ENCODE measurements at places on chromosomes 2 and 18.

DNA sequence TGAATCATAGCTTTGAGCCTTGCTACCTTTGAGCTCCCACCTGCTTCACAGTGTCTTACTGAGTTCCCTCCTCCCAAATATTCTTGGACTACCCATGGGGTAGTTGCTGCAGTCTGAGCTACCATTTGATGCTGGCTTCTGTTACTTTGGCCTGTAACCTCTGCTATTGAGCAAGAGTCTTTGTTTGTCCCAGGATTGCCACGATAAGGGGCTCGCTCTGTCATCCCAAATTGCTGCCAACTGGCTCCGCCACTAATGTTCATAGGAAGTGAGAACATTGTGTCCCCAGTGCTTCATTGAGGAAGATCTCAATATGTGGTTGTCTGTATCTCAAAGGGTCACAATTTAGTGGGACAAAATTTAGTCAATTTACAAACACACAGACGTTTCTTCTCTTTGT is 103.8 kb downstream of the TRIM43 start:
- DNase-seq: no peak

- DNase-seq: no peak
Measured at GRCh38 chr2:230296917-230297316, 30.1 kb upstream of the SP140L start.

DNA sequence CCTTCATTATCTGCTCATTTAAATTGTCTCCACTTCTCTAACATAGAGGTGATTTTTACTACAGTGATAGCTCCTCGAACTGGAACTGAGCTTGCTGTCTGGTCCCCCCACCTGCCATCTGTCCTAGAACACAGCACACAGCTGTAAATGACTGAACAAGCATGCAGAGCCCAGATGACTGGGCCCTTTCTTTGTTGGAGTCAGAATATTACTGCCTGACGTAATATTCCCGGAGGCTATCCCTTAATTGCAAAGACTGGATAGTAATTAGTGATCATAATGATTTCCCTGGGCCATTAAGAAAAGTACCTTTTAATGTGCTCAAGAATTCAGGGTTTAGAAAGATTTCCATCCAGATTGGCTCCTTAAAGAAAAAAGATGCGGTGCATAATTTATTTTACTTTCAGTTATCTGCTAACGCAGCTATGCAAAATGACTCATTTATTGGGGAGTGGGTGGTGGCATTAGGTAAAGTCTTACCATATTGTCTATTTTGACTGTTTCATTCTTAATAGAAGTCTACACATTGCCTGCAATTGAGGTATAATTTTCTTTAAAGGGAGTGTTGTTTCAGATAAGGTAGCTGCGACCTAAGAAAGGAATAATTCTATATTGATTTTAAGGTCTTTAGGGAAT is 84.4 kb downstream of the MAP4K4 start:
- DNase-seq: peak; percentile 24

- no peak for DNase-seq
Measured at GRCh38 chr2:112487444-112487961, 5.5 kb downstream of the TTL start.

- no peak for DNase-seq
Measured at GRCh38 chr2:85668857-85669142, 801 bp upstream of the SFTPB start.

- DNase-seq: no peak
Measured at GRCh38 chr2:163527381-163527780, 208.4 kb downstream of the FIGN start.

- DNase-seq: no peak
Measured at GRCh38 chr2:160139991-160140390, 60.1 kb downstream of the ITGB6 start.

DNA sequence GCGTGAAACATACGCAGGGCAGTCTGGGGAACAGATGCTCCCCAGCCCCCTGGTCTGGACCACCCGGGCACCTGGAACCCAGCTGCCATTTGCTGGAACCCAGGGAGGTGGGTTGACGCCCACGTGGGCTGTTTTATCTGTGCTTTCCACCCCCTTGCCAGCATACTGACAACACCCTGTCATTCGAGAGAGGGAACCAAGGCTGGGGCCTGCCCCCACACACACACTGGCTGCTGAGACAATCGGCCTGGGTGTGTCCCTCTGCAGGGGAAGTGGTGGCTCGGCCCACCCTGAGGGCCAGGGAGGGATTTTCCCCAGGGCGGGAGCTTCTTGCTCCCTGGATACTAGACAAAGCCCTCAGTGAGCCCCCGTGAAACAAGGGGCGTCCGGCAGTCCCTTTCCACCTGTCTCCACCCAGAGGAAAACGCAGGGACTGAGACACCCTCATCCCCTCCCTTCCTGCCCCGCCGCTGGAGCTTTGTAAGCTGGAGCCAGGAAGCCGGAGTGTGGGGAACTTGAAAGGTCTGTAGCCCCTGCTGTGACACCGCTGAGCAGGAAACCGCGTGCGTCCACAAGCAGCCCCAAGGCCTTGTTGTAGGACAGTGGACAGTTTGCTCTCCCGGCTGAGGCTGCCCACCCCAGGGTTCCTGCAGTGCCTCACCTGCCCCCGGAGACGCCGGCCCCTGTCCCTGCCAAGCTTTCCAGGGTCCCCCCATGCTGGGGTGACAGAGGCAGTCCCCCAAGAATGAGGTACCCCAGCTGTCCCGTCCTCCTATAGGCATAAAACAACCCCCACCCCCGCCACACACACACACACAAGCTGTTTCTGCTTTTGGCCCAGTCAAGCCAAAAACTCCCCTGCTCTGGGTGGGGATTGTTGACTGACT is 14.1 kb upstream of the KLF11 start:
- no peak for DNase-seq

DNA sequence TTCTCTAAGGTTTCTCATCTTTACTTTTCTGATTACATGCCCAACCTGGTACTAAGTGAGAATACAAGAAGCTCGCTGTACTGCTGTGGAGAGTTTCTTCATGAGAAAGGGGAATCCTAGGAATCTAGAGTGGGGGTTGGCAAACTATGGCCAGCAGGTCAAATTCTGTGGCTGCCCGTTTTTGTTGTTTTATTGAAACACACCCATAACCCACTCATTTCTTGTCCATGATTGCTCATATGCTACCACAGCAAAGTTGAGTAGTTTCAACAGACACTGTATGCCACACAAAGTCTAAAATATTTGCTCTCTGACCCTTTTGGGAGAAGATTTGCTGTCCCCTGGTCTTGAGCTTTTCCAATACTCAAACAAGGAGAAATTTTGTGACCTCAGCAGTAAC is 58.8 kb downstream of the C2orf74 start:
- no peak for DNase-seq

DNA sequence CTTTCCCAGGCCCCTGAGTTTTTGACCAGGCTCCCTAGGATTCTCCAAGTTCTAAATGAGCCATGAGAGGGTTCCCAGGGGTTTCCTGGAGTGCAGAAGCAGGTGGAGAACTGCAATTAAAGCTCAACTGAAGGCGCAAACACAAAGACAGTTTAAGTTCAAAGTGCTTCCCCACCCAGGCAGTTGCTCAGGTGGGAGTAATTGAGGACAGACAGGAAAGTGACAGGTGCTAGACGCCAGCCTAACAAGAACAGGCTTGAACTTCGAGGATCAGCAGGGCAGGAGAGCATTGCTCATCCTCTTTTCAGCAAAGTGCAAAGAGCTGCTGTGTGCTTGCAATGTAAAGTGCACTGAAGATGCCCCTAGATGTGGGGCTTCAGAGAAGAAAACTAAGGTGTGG is 77.2 kb upstream of the ST8SIA3 start:
- peak; percentile 61 for DNase-seq

- no peak for DNase-seq
Measured at GRCh38 chr2:216596236-216596979, 36.8 kb upstream of the IGFBP2 start.

DNA sequence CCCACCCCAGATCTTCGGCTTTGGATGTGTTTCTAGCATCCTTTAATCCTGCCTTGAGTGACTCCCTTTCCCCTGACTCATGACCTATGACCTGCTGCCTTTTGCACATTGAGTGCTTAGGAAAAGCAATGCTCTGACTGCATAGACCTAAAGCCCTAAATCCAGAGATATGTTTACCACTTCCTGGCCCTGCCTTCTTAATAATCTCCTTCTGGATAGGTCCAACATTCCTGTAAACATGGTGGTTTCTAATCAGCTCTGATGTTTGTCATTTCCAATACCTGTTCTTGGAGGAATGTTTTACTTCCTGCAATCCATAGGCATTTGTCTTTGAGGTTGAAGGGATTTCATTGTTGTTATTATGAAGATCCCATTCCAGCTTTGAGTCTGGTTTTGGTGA is 2.3 kb downstream of the SLC3A1 start:
- no peak for DNase-seq

GRCh38 chr2:1499033-1499795 is 86.0 kb downstream of the TPO start:
- DNase-seq: no peak

DNA sequence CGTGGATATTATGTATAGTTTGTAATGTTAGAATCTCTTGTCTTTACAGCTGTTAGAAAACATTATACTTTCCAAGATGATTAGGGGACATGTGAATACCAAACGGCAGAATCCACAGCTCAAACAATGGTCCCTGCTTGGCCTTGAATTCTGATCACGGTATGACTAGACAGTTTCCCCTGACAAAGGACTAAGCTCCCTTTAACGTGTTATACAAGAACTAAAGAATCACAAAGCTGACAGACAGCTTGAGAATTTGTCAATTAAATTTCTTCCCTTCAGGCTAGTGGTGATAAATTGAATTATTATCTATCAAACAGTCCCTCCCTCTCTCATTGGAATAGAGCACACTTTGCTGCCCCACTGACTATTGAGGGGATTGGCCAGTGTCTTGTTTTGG is 359.2 kb upstream of the ID2 start:
- DNase-seq: no peak

DNA sequence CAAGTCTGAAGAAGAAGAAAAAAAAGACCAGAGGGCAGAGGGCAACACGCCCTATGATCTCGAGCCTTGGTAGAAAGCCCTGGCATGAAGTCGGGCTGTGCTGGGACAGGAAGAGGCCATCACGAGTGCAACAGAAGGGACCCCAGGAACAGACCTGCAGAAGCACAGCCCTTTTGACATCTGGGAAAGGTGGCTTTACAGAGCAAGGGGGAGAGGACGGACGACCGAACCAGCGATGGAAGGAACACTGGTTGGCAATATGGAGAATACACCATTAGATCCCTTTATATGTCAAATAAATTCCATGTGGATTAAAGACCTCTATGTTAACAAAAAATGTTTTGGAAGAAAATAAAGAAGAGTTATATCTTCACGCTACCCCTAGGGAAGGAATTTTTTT is 10.7 kb downstream of the KIF1A start:
- DNase-seq: no peak

DNA sequence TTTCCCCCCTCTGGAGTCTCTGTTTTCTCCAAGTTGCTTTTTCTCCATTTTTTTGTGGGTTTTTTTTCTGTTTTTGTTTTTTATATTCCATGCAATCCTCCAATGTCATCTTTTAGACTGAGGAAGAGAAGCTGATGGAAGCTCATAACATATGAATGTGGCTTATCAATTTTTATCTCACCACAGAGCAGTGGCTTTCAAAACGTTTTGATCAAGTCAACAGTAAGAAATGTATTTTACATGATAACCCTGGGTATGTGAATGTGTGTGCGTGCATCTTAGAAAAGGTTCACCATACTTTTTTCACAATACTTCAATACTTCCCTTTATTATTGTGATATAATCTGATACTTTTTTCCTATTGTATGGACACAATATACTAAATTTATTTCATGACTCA is 64.6 kb upstream of the CDCA7 start:
- DNase-seq: no peak

GRCh38 chr2:35794796-35795450 is 560.7 kb upstream of the CRIM1 start:
- no peak for DNase-seq

DNA sequence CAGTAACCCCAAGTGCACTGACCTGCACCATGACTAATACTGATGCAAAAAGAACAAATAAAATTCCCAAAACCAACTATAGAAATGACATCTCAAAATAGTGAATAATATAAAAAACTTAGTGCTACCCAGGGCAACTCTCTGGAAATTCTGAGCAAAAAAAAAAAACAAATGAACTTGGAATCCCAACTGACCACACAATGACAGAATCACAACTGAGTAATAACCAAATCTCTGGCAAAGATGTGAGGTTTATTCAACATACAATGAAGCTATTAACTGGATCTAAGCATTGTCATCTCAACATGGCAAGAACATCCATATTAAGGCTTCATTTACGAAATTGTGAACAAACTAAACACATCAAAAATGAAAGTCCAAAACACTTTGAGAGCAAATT is 22.7 kb downstream of the EXOC6B start:
- DNase-seq: no peak

- no peak for DNase-seq
Measured at GRCh38 chr2:85537600-85538506, 1.1 kb upstream of the MAT2A start.

DNA sequence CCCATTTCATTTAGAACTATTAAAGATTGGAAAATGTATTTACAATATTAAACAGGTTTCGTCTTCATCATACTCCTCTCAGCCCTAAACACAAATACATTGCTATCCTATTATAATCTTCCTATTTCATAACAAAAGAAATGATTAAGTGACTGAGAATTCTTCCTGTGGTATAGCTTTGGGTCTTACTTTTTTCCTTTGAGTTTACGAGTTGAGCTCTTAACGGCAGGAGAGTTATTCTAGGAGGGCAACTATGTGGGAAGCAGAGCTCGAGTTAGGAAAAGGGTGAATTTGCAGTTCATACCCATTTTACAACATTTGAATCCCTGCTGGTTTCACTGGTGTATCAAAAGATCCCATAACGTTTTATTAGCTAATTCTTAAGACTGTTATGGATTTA is 105.0 kb downstream of the FIGN start:
- DNase-seq: no peak

- DNase-seq: no peak
Measured at GRCh38 chr2:106127282-106127771, 66.8 kb downstream of the UXS1 start.

DNA sequence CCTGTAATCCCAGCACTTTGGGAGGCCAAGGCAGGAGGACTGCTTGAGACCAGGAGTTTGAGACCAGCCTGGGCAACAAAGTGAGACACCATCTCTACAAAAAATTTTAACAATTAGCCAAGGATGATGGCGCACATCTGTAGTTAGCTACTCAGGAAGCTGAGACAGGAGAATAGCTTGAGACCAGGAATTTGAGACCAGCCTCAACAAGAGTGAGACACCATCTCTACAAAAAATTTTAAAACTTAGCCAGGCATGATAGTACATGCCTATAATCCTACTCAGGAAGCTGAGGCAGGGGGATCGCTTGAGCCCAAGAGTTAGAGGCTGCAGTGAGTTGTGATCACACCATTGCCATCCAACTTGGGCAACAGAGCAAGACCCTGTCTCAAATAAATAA is 7.0 kb downstream of the MEMO1 start:
- no peak for DNase-seq
